ENCODE measurements at places on chromosomes 6 and 20. TPM values are rescaled to one million over a fixed set of nuclear protein-coding genes. Genes with fewer than 3 reads are reported as not detected.

PROKR2 gene
- total RNA-seq: not detected

- H3K27ac ChIP-seq: peak overlapping the region; percentile 33
- peaks cover 56% of the 10 kb centered on the region for H3K4me1 ChIP-seq
- peaks cover 18% of the 10 kb centered on the region for H3K36me3 ChIP-seq
- no peak overlapping the region for H3K4me3 ChIP-seq
- DNase-seq: no peak
- no peaks in the 10 kb centered on the region for H3K27me3 ChIP-seq
Observed at GRCh38 chr6:6661684-6662083, 73.2 kb downstream of the LY86 start.

- no peak overlapping the region for H3K4me3 ChIP-seq
- H3K36me3 ChIP-seq: no peaks in the 10 kb centered on the region
- no peak overlapping the region for H3K27ac ChIP-seq
- no peaks in the 10 kb centered on the region for H3K4me1 ChIP-seq
Observed at GRCh38 chr6:62999796-63000195, 211.5 kb upstream of the FKBP1C start.

DNA sequence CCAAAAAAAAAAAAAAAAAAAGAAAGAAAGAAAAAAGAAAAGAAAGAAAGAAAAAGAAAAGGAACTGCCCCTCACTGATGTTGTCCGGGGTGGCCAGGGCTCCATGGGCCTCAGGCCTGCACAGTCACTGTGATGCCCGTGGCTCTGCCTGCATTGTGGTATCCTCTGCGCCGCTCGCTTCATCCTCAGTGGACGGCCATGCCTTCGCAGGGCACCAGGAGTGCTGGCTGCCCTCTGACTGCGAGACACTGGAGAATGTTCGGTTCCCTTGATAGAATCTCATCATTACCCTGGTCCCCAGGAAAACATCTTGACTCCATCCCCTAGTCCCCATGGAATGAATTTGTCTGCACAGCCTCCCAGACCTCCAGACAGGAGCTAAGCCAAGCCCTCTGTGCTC lies 61.7 kb downstream of the TMEM242 start:
- no peak overlapping the region for H3K27ac ChIP-seq
- peaks cover 30% of the 10 kb centered on the region for H3K27me3 ChIP-seq
- no peaks in the 10 kb centered on the region for H3K36me3 ChIP-seq
- DNase-seq: no peak
- H3K4me3 ChIP-seq: no peak overlapping the region

- no peaks in the 10 kb centered on the region for H3K4me1 ChIP-seq
- peaks cover 2% of the 10 kb centered on the region for H3K27me3 ChIP-seq
- no peak for DNase-seq
- no peak overlapping the region for H3K27ac ChIP-seq
- no peaks in the 10 kb centered on the region for H3K36me3 ChIP-seq
- H3K4me3 ChIP-seq: no peak overlapping the region
Observed at GRCh38 chr6:168274037-168274952, 45.3 kb downstream of the DACT2 start.

DNA sequence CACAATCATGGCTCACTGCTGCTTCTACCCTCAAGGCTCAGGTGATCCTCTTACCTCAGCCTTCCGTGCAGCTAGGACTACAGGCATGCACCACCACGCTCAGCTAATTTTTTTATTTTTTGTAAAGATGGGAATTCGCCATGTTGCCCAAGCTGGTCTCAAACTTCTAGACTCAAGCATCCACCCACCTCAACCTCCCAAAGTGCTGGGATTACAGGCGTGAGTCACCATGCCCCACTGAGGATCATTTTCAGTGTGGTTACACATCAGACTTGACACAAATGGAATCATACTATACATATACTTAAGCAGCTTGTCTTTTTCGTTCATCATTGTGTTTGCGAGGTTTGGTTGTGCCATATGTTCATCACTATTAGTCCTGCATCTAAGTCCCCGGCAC lies 26.6 kb downstream of the ZC3H12D start:
- H3K27me3 ChIP-seq: no peaks in the 10 kb centered on the region
- H3K4me1 ChIP-seq: peaks cover 5% of the 10 kb centered on the region
- no peak for DNase-seq
- H3K4me3 ChIP-seq: no peak overlapping the region

INSM1 gene
- total RNA-seq: 0.12 TPM

TMEM74B gene
- 0.55 TPM for total RNA-seq

- H3K36me3 ChIP-seq: peaks cover 2% of the 10 kb centered on the region
- peaks cover 11% of the 10 kb centered on the region for H3K4me1 ChIP-seq
- H3K27me3 ChIP-seq: peaks cover 5% of the 10 kb centered on the region
- H3K4me3 ChIP-seq: no peak overlapping the region
- no peak overlapping the region for H3K27ac ChIP-seq
Observed at GRCh38 chr20:4709261-4710105, 12.2 kb upstream of the PRND start.
